ENCODE measurements at places on chromosomes 6 and 20. TPM values are rescaled to one million over a fixed set of nuclear protein-coding genes. Genes with fewer than 3 reads are reported as not detected.

DNA sequence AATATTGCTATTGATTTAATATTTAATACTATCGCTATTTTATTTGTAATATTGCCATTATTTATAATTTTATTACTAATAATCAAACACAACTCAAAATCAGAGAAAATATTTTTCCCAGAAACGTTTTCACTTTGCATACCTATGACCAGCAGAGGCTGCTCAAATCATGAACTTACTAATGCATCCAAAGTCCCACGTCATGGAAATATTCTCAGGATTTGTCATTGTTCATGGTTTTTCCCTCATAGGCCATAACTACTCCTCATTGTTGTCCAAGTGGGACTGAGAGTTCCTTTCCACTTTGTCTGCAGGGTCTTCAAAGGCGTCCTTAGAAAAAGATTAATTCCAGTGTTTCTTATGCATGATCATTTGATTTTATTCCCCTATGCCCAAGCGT lies 344.8 kb downstream of the THBS2 start:
- no peaks in the 10 kb centered on the region for H3K36me3 ChIP-seq
- H3K4me1 ChIP-seq = no peaks in the 10 kb centered on the region
- no peaks in the 10 kb centered on the region for H3K27me3 ChIP-seq
- H3K4me3 ChIP-seq = no peak overlapping the region
- DNase-seq = no peak
- H3K27ac ChIP-seq = no peak overlapping the region

GRCh38 chr6:149332602-149333265 lies 15.2 kb downstream of the TAB2 start:
- no peak overlapping the region for H3K4me3 ChIP-seq
- no peak overlapping the region for H3K27ac ChIP-seq
- H3K4me1 ChIP-seq = peaks cover 48% of the 10 kb centered on the region

GRCh38 chr6:150334790-150335783 lies 33.7 kb upstream of the IYD start:
- no peaks in the 10 kb centered on the region for H3K36me3 ChIP-seq
- DNase-seq = peak; percentile 71
- H3K4me3 ChIP-seq = no peak overlapping the region
- no peaks in the 10 kb centered on the region for H3K4me1 ChIP-seq
- no peaks in the 10 kb centered on the region for H3K27me3 ChIP-seq
- H3K27ac ChIP-seq = no peak overlapping the region

DNA sequence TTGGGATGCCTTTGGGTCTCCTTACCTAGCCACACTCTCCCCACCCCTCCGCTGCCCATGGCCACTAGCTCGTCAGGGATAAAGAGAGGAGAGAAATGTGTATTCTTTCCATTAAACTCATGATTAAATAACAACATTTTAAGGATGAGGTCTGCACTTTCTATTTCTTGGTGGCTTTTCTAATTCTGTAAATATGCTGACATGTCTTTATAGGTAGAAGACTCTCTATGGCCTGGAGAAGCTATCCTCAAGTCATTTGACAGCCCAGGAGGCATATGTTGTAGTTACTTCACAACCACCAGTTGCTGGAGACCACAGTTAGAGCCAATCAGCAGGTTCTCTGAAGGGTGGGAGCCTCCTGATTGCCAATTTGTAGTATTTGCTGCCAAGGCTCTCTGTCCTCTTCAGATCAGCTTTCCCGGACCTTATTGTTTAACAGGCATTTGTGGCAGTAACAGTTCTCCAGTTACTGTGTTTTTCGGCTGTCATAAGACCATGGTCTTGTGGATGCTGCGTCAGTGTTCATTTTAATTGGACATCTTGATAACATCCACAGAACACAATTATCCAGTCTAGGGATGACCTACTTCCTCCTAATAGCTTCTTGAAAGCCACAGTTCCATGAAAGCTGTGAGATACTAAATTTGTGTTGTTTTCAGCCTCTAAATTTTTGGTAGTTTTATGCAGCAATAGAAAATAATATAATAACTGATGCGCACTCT lies 205.0 kb upstream of the KCNQ5 start:
- no peak overlapping the region for H3K27ac ChIP-seq
- H3K36me3 ChIP-seq = no peaks in the 10 kb centered on the region
- no peak for DNase-seq
- H3K4me3 ChIP-seq = no peak overlapping the region
- H3K4me1 ChIP-seq = no peaks in the 10 kb centered on the region

GRCh38 chr20:63061051-63061770 lies 54.4 kb upstream of the BHLHE23 start:
- peak; percentile 11 for DNase-seq
- H3K4me1 ChIP-seq = no peaks in the 10 kb centered on the region
- H3K27me3 ChIP-seq = peaks cover 26% of the 10 kb centered on the region
- no peaks in the 10 kb centered on the region for H3K36me3 ChIP-seq

- no peak for DNase-seq
- no peak overlapping the region for H3K4me3 ChIP-seq
- H3K4me1 ChIP-seq = no peaks in the 10 kb centered on the region
- H3K36me3 ChIP-seq = no peaks in the 10 kb centered on the region
These were observed 14.0 kb downstream of the RBL1 start for GRCh38 chr20:37081717-37082289.

- H3K27ac ChIP-seq = no peak overlapping the region
- H3K36me3 ChIP-seq = no peaks in the 10 kb centered on the region
- no peak overlapping the region for H3K4me3 ChIP-seq
- DNase-seq = no peak
- no peaks in the 10 kb centered on the region for H3K27me3 ChIP-seq
- H3K4me1 ChIP-seq = peaks cover 13% of the 10 kb centered on the region
These were observed 79.2 kb downstream of the CHD6 start for GRCh38 chr20:41538810-41539596.

DNA sequence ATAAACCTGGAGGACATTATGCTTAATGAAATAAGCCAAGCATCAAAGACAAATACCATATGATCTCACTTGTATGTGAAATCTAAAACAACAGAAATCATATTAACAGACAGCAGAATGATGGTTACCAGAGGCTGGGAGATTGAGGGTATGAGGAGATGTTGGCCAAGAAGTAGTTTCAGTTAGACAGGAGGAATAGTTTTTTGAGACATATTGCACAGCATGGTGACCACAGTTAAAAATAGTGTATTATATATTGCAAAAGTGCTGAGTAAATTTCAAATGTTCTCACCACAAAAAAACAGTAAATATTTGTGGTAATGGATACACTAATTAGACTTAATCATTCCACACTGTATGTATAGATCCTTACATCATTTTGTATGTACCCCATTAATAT lies 1.8 kb downstream of the GABRR1 start:
- no peaks in the 10 kb centered on the region for H3K36me3 ChIP-seq
- no peaks in the 10 kb centered on the region for H3K27me3 ChIP-seq
- no peak for DNase-seq
- no peak overlapping the region for H3K27ac ChIP-seq
- H3K4me1 ChIP-seq = no peaks in the 10 kb centered on the region

- H3K4me3 ChIP-seq = no peak overlapping the region
- H3K27ac ChIP-seq = no peak overlapping the region
- no peak for DNase-seq
- H3K36me3 ChIP-seq = no peaks in the 10 kb centered on the region
These were observed 144.7 kb upstream of the FBXL4 start for GRCh38 chr6:99092461-99092860.

GRCh38 chr20:10590950-10591671 lies 82.7 kb downstream of the JAG1 start:
- no peak for DNase-seq
- H3K36me3 ChIP-seq = no peaks in the 10 kb centered on the region
- no peaks in the 10 kb centered on the region for H3K27me3 ChIP-seq
- H3K27ac ChIP-seq = no peak overlapping the region
- H3K4me1 ChIP-seq = no peaks in the 10 kb centered on the region

DNA sequence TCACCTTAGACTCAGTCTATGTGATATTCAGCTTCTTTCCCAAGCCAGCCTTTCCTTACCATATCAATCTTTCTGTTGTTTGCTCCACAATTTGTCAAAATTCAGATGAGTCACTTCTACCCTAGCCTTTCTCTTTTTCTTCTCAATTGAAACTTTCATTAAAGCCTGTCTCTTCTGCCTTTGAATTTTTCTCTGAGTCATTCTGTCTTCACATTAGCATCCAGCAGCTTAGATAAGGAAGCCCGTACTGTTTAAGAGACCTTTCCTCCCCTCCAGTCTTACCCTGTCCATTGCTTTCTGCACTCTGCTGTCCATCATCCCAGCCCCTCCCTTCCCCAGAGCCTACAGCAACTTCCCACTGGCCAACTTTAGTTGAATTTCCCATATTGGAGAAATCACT lies 34.9 kb upstream of the RALGAPA2 start:
- H3K4me3 ChIP-seq = no peak overlapping the region
- H3K36me3 ChIP-seq = no peaks in the 10 kb centered on the region
- H3K4me1 ChIP-seq = no peaks in the 10 kb centered on the region
- DNase-seq = no peak

DNA sequence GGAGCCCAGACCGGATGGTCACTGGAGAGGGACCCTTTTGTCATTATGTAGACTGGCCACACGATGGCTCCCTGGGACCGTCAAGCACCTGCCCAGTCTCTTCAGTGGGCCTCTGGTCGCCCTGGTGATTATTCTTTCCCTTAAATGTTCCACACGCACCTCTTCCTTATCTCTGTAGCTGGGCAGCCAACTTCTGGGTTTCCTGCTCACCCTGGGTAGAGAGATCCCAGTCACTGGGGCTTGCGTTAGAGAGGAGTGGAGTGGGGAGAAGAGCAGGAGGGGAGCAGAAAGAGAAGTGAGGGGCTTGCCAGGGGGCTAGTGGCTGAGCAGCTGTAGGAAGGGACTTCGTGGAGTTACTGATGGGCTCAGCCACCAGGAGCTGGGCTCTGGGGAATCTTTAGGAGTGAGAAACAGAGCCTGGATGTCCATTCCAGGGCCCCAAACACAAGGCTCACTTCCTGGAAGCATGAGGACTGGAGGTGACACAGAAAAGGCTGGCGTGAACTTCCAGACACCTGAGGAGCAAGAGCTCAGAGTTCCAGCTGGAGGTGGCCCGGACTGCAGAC lies 150.1 kb downstream of the DHX35 start:
- peak; percentile 75 for DNase-seq
- H3K27me3 ChIP-seq = peaks cover 3% of the 10 kb centered on the region
- H3K36me3 ChIP-seq = no peaks in the 10 kb centered on the region
- H3K4me1 ChIP-seq = peaks cover 6% of the 10 kb centered on the region
- no peak overlapping the region for H3K27ac ChIP-seq

GRCh38 chr6:27374824-27375612 lies 13.5 kb upstream of the ZNF391 start:
- DNase-seq = peak; percentile 79
- no peaks in the 10 kb centered on the region for H3K36me3 ChIP-seq
- H3K27ac ChIP-seq = no peak overlapping the region
- no peaks in the 10 kb centered on the region for H3K27me3 ChIP-seq
- no peaks in the 10 kb centered on the region for H3K4me1 ChIP-seq
- H3K4me3 ChIP-seq = peak overlapping the region; percentile 92

DNA sequence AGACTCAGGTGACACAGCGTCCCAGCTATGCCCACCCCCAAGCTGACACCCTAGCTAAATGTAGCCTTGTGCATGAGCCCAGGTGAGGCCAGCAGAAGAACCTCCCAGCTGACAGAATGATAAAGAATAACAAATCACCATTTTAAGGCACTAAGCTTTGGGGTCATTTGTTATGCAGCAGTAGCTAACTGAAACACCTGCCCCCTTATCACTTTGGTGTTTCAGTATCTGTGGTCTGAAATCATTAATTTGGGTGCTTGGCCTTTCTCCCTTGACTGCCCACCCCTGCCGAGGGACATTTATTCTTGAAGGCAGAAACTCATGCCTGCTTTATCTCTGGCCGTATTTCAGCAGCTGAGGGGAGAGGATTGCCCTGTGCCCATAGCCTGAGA lies 30.0 kb downstream of the DACT2 start:
- no peaks in the 10 kb centered on the region for H3K4me1 ChIP-seq
- no peak overlapping the region for H3K27ac ChIP-seq
- H3K36me3 ChIP-seq = no peaks in the 10 kb centered on the region
- H3K4me3 ChIP-seq = no peak overlapping the region
- no peak for DNase-seq

- H3K27me3 ChIP-seq = no peaks in the 10 kb centered on the region
- no peaks in the 10 kb centered on the region for H3K36me3 ChIP-seq
- H3K4me3 ChIP-seq = no peak overlapping the region
- no peaks in the 10 kb centered on the region for H3K4me1 ChIP-seq
- no peak overlapping the region for H3K27ac ChIP-seq
These were observed 43.8 kb upstream of the DSE start for GRCh38 chr6:116326996-116327395.

GRCh38 chr20:33675136-33675959 lies 1.1 kb upstream of the NECAB3 start:
- peaks cover 34% of the 10 kb centered on the region for H3K4me1 ChIP-seq
- peaks cover 17% of the 10 kb centered on the region for H3K36me3 ChIP-seq
- DNase-seq = peak; percentile 77
- peak overlapping the region; percentile 89 for H3K27ac ChIP-seq
- H3K27me3 ChIP-seq = no peaks in the 10 kb centered on the region
- H3K4me3 ChIP-seq = no peak overlapping the region

DNA sequence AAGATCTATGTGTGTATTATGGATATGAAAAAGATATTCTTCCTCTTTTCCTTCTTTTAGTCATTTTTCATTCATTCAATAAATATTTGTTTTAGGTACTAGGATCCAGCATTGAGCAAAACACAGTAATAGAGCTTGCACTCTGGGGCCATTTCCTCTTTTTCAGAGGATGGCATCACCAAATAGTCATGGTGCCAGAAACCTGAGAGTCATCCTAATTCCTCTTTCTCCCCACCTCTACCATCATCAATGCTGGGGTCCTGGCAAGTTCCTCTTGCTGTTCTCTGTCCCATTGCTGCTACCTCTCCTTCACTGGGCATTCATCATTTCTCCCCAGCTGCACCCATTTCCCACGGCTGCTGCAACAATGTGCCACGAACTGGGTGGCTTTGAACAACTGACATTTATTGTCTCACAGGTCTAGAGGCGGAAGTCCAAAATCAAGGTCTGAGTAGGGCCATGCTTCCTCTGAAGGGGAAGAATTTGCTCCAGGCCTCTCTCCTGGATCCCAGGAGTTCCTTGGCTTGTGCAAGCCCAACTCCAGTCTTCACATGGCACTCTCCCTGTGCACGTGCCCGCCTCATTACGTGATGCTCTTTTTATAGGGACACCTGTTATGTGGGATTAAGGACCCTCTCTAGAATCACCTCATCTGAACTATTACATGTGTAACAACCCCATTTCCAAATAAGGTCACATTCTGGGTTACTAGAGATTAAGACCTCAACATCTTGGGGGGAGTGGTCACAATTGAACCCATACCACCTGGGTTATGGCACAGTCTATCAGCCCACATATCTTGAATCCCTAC lies 9.5 kb upstream of the IGF2R start:
- H3K4me1 ChIP-seq = peaks cover 9% of the 10 kb centered on the region
- H3K27me3 ChIP-seq = no peaks in the 10 kb centered on the region
- peak overlapping the region; percentile 43 for H3K27ac ChIP-seq
- DNase-seq = no peak

- no peaks in the 10 kb centered on the region for H3K27me3 ChIP-seq
- no peak overlapping the region for H3K27ac ChIP-seq
- H3K4me1 ChIP-seq = no peaks in the 10 kb centered on the region
- no peak overlapping the region for H3K4me3 ChIP-seq
- no peak for DNase-seq
These were observed 11.2 kb upstream of the MROH8 start for GRCh38 chr20:37190354-37191112.

The RAD21L1 gene
- 0.06 TPM for total RNA-seq

The MICB gene
- total RNA-seq = 3.0 TPM

The LY6G6F gene
- not detected for total RNA-seq

The ARMH2 gene
- not detected for total RNA-seq

The PREX1 gene
- 40.4 TPM for total RNA-seq

The MYL9 gene
- total RNA-seq = 1,128 TPM

The ZC2HC1B gene
- not detected for total RNA-seq

The SLC44A4 gene
- 19.5 TPM for total RNA-seq

The NEDD9 gene
- total RNA-seq = 21.6 TPM

The LRRN4 gene
- total RNA-seq = not detected

The IL22RA2 gene
- not detected for total RNA-seq
